ENCODE measurements at places on chromosomes 6 and 20.

- DNase-seq: no peak
Observed at GRCh38 chr20:14199111-14199510, 138.3 kb downstream of the FLRT3 start.

- DNase-seq: peak; percentile 31
Observed at GRCh38 chr20:37161830-37162549, 17.1 kb upstream of the RPN2 start.

- DNase-seq: no peak
Observed at GRCh38 chr6:128694303-128695009, 174.1 kb upstream of the PTPRK start.

DNA sequence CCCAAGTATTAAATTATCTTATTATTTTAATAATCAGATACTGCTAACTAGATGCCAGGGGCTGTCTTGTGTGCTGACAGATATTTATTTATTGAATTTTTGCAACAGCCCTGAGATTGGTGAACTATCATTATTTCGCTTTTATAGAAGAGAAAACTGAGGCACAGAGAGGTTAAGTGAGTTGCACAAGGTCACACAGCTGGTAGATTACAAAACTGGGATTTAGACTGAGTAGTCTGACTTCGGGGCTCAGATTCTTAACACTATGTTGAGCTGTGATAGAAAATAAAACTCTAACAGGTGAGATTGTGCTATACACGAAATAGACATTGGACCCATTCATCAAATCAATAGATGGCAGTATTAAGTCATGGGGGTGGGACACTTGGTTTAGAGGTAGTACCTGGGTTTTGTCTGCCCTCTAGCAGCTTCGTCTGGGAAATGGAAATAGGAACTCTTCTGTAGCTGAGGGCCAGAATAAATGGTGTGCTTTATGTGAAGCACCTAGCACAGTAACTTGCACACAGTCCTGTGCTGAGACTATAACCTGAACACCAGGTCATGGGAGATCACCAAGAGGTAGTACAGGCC, 113.4 kb downstream of the B3GAT2 start:
- no peak for DNase-seq

- no peak for DNase-seq
Observed at GRCh38 chr6:69593706-69594105, 203.1 kb downstream of the LMBRD1 start.

DNA sequence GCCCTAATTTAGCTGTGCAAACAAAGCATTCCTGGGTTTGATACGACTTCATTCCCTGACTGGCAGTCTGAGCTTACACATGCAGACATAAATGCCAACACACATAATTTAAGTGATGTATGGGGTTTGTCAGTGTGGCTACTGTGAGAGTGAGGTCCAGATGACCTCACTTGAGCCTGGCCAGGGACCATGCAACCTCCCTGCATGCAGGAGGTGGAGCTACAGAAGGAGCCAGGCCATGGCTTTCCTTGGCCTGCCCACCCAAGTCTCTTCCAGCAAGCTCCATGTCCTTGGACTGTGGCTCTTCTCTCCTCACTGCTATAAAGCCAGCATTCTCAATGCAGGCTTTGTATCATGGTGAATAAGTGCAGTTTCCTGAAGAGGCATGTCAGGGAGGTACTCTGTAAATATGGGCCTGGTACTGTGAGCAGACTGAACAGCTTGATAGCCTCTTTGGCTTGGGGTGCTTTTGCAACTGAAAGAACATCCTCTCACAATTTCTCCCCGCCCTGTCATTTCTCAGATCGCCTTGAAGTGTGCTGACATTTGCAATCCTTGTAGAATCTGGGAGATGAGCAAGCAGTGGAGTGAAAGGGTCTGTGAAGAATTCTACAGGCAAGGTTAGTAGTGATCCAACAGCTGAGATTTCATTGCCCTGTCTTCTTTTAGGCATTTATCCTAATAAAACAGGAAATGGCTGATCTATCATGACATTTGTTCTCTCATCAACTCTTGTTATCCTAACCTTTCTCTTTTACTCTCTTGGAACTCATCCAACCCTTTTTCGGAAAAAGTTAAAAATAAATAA, 69.2 kb downstream of the MTFR2 start:
- no peak for DNase-seq

- no peak for DNase-seq
Observed at GRCh38 chr6:148521158-148521557, 178.5 kb downstream of the SASH1 start.

DNA sequence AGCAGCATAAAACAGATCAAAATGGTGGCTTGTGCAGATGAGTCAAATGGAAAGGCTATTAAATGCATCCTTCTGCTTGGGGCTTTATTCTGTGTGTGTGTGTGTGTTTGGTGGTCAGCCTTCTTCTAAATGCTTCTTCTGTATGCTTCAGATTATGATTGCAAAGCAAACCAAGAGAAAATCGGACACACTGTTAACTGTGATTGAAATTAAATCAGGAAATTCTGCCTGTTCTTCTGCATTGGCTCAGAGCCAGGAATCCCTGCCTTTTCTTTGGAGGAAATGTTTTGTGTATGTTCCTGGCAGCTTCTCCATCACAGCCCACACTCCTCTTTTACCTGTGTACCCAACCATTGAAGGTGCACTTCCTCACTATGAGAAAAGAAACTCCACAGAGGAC, 22.3 kb upstream of the PDE10A start:
- DNase-seq: no peak

- no peak for DNase-seq
Observed at GRCh38 chr20:34365765-34366213, 2.7 kb downstream of the ITCH start.

- no peak for DNase-seq
Observed at GRCh38 chr6:91437315-91437729, 850.5 kb upstream of the MAP3K7 start.

DNA sequence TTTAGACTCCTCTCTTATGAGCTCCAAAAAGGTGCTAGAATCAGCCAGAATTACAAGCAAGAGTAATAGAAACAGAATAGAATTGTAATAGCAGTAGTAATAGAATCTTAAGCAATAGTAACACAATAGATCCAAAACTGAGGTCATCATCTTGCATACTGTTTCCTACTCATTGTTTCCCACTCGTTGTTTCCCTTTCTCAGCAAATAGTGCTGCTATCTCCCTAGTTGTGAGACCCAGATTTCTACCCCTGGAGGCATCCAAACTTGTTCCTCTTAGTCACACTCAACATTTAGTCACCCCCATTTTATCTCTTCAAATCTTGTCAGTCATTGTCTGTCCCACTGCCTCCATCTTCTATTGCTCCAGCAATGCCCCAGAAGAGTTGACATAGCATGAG, 356.9 kb upstream of the MARCKS start:
- DNase-seq: no peak

- peak; percentile 31 for DNase-seq
Observed at GRCh38 chr6:135537741-135538301, 40.3 kb upstream of the AHI1 start.

GRCh38 chr20:24477831-24478547, 8.6 kb downstream of the SYNDIG1 start:
- DNase-seq: no peak

DNA sequence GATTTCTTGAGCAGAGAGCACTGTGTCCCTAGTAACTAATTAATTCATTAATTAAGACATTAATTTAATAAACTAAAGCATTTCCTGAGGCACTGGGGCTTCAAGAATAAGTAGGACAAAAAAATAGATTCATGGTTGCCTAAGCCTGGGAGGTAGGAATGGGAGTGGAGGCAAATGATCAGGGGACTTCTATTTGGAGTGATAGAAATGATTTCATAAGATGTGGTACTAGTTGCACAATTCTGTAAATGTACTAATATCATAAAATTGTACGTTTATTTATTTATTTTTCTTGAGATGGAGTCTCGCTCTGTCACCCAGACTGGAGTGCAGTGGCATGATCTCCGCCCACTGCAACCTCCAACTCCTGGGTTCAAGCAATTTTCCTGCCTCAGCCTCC, 287.2 kb downstream of the KHDC1L start:
- no peak for DNase-seq

DNA sequence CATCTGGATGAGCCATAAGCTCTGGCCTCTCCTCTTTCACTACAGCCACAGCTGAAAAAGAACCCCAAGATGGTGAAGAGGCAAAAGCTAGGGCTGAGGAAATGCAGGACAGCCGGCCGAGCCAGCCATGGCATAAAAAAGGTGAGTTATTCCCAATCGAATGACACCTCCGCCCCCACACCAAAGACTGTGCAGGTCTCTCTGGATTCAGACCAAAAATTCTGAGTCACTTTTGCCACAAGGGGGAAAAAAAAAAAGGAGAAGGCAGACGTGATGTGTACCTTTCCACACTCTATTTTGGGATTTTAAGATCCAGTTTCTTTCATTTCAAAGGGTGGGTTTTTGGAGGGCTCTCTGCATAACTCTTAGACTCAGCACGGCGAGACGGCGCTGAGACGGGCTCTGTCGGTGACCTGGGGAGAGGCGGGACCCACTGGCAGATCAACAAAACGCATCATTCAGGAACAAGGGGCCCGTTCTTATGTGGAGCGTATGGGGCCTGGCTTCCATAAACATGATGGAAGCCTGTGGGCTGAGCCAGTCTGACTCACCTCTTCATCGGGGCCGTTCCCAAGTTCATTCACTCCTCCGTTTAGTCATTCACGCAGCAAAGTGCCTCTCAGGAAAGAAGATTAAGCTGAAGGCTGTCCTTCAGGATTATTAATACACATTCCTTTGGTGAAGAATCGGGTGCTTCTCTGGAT, 54.8 kb downstream of the NFATC2 start:
- peak; percentile 53 for DNase-seq

GRCh38 chr6:143964674-143965081, 43.4 kb downstream of the PLAGL1 start:
- no peak for DNase-seq

DNA sequence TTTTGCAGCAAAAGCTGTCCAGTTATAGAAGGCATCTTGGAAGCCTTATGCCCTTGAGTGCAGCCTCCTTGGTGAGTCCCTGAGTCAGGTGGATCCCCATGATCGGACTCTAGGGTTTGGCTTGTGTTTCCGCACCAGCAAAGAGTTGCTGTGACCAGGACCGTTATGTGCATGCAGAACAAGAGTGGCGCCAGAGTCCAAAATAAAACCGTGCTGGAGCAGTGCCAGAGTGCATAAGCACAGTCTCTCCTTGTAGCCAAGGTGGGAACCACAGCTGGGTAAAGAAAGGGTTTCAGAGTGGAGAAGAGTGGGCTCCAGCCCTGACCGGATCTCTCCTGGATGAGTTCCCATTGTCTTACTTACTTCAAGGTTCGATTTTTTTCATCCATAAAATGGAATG, 58.6 kb downstream of the FOXA2 start:
- DNase-seq: no peak

DNA sequence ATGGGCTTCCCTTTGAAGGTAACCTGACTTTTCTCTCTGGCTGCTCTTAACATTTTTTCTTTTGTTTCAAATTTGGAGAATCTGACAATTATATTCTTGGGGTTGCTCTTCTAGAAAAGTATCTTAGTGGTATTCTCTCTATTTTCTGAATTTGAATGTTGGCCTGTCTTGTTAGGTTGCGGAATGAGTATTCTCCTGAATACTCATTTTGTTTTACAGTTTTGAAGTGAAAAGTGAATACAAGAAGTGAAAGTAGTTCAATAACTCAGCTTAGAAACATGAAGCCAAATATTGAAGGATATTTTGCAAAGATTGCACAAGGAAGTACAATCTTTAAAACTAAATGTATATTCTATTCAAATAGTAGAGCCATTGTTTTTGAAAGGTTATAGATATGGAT, 120.2 kb upstream of the MAP3K4 start:
- no peak for DNase-seq

DNA sequence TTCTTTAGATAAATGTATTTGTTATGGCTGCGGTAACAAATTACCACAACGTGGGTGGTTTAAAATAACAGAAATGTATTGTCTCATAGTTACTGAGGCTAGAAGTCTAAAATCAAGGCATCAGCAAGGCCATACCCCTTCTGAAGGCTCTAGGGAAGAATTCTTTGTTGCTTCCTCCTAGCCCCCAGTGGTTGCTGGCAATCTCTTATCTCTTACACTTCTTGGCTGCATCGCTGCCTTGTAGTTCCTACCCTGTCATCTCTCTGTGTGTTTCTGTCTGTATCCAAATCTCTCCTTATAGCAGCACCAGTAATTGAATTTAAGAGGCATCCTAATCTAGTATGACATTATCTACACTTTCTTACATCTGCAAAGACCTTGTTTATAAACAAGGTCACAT, 534.7 kb downstream of the PHF3 start:
- DNase-seq: no peak

GRCh38 chr6:152364866-152365265, 272.3 kb downstream of the SYNE1 start:
- no peak for DNase-seq

DNA sequence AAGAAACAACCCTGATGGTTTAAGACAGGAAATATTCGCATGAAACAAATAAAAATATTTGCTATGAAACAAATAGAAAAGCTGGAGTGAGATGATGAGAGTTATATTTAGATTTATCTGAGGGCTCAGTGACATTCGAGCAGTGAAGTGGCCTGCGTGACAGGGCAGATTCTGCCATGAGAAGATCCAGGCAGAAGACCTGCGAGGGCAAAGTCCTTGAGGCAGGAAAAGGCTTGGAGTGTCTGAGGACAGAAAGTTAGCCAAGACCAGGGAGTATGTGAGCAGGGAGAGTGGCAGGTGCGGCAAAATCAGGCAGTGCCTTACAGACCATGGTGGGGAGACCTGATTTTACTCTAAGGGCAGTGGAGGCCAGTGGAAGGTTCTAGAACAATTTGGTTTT, 66.9 kb upstream of the RIN2 start:
- no peak for DNase-seq

- no peak for DNase-seq
Observed at GRCh38 chr6:148793721-148794120, 46.9 kb downstream of the UST start.

GRCh38 chr6:6764764-6765434, 176.4 kb downstream of the LY86 start:
- no peak for DNase-seq

GRCh38 chr20:47789081-47789763, 3.9 kb upstream of the SULF2 start:
- DNase-seq: no peak

- peak; percentile 75 for DNase-seq
Observed at GRCh38 chr20:36472637-36473090, 68.7 kb upstream of the MYL9 start.

DNA sequence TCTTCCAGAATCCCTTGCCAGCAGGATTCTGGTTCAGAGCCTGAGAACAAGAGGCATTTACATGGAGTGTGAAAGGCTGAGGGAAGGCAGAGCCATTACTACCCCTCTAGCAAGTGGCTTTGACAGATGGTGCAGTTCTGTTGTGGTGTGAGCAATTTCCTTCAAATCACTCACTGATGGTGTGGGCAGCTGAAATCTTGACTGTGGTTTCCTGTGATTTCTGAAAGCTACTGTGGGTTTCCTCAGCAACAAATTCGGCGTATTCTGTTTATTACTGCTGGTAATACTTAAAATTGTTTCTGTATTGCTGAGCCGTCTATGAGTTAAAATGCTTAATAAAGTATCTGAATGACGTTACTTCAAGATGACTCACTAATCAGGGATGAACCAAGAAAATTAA, 181.5 kb upstream of the TCF21 start:
- DNase-seq: peak; percentile 68

DNA sequence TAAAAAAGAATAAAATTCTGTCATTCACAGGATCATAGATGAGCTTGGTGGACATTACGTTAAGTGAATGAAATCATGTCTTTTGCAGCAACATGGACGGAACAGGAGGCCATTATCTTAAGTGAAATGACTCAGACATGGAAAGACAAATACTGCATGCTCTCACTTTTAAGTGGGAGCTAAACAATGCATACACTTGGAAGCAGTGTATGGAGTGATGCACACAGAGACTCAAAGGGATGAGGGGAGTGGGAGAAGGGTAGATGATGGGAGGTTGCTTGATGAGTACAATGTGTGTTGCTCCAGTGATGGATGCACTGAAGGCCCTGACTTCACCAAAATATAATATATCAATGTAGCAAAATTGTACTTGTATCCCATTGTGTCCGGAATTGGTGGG, 293.4 kb downstream of the CD109 start:
- DNase-seq: no peak

All from AG20443 (cell line).